ENCODE measurements at places on chromosomes 2 and 18.
A peak's percentile ranks its signal among the peaks of the same experiment; 100 is the strongest.

DNA sequence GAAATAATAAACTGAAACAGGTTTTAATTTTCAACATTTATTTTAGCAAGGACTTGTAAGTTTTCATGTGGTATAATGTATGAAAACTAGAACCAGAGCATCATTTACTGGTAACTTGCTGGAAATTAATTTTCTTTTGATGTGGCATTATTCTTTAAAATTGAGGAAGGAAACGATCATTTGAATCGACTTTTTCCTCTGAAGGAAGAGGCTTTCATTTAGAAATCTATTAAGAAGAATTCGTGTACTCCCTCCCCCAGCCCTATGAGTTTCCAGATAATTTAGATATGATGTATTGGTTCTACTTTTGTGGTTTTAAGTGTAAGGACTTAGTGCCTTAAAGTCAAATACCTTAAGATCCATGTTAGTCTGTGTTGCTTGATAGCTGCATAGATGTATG lies 2.5 kb downstream of the BABAM2 start:
- peak; percentile 72 for DNase-seq

DNA sequence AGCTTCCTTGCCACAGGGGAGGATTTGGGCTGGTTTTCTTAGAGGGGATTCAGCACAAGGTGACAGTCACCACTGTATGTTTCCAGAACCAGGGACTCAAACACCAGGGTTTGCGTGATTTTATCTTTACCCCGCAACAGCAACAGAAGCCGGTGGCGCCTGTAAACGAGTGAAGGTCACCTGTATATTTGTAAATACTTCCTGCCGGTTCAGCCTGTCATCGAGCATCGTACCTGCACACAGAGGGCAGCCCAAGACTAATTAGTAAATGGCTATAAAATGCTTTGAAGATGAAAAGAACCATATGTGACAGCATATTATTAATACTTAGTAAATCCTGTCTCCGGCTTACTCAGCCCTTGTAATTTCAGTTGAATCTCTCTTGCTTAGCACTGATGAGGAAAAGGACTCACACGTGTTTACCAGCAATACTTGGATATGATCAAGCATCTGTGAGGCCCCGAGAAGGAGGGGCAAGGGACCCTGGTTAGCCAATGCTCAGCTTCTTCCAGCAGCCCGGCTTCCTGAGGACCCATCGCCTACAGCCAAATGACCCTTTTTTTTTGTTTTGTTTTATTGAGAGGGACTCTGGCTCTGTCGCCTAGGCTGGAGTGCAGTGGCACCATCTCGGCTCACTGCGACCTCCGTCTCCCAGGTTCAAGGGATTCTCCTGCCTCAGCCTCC lies 51.3 kb upstream of the FOSL2 start:
- DNase-seq = no peak

GRCh38 chr18:39685303-39685902 lies 2119.8 kb upstream of the CELF4 start:
- DNase-seq = no peak

DNA sequence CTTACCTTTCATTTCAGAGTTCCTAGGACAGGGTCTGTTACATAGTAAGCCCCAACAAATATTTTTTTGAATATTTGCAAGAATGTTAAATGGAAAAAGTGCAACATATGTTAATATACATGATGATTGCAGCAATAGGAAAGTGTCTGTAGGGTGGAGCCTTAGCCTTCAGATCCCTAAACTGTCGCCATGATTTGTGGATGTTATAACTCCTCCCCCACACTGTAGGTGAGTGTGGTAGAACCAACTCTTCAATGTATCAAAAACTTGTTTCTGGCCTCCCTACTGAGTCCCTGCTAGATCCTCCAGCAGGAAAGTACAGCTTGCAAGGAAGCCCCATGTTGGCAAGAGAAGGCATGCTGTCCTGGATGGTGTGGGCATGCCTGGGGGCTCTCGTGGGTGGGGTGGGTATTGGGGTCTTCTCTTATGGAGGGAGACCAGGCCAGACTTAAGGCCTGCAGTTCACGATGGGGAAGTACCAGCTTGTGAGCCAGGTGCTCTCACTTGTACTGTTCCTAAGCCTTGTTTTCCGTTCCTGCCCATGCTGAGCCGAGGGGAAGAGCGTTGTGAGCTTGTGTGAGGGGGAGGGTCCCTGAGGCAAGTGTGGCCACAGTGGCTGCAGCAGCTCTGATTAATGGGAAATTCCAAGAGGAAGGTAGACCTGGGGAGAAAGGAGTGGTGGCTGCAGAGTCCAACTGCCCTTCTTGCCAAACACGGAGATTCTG lies 11.4 kb downstream of the FHOD3 start:
- DNase-seq = no peak

DNA sequence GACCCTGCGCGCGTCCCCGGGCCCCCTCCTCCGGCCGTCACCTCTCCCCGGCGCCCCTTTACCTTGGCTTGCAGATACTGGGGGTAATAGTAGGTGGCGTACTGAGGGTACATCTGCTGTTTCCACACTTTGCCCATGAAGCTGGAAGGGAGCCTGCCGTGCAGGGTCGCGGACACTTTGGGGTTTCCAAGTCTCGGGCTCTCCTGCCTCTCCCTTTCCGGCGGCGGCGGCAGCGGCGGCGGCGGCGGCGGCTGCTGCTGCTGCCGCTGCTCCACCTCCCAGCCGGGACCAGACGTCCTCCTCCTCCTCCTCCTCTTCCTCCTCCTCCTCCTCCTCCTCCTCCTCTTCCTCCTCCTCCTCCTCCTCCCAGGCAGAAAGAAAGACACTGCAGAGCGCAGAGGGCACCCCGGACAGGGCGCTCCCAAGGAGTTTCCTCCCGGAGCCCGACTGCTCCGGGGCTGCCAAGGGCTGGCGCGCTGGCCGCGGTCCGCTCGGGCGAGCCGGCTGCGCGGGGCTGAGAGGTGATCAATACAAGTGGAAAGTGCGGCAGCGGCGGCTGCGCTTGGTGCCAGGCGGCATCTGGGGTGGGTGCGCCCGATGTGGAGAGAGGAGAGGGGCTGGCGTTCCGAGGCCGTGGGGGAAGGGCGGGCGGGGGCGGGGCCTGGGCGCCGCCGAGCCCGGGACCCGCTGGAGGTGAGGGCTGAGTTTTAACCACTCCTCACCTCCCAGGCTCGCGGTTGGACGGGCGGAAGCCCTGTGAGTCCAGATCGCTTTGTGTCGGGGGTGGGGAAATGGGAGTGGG lies at the start of gene RBMS1:
TSS of gene RBMS1 (minus strand) at position 581 of the 802 bp plus-strand sequence. CDS start at position 137, 444 bp downstream.
- peak; percentile 51 for DNase-seq

DNA sequence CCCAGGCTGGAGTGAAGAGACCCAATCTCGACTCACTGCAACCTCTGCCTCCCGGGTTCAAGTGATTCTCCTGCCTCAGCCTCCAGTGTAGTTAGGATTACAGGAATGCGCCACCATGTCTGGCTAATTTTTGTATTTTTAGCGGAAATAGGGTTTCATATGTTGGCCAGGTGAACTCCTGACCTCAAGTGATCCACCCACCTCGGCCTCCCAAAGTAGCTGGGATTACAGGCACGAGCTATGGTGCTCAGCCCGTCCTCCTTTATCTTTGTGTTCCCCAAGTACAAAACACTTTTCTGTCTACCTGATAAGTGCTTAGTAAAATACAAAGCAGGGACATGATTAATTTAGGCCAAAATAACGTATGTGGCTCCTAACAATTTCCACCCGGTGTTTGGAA lies 91.2 kb upstream of the STK17B start:
- DNase-seq = no peak

Data from CD4-positive, alpha-beta T cell treated with Interleukin-10 for 1 hour (primary cell).